T1000 (cell line): ENCODE measurements at places on chromosomes 16 and 17.

DNA sequence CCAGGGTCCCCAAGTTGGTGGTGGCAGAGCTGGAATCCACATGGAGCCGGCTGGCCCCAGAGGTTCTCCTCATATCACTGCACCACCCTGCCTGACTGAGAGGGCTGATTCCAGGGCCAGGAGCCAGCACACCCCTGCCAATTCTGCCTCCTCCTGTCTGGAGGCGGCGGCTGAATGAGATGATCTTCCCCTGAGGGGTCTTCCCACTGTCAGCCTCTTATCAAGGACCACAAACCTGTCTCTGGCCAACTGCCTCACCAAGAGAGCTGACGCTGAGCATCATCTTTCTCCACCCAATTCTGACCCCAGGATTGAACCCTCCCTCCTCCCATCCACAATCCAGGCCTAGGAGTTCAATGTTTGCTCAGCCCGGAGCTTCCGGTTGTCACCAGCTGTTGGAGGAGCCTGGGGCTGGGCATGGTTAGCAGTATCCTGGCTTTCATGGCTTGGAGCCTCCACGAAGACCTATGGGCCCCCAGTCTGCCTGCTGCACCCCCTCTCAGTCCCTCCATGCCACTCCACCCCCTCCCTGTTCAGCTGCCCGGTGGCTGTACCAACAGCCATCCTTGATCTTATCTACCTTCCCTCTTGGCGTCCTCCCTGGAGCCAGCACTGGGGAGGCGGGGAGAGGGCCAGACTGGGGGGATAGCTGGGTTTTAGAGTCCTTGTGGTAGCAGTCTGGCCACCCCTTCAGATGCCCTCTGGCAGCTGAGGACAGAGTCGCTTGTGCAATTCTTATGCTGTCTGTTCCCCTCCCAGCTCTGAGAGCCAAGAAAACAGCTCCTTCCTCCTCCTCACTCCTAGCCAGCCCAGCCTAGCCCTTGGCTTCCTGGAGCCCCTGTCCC, 25.6 kb downstream of the ABCC3 start:
- DNase-seq: no peak

GRCh38 chr17:8101721-8102120, 14.2 kb upstream of the ALOX12B start:
- DNase-seq: no peak

DNA sequence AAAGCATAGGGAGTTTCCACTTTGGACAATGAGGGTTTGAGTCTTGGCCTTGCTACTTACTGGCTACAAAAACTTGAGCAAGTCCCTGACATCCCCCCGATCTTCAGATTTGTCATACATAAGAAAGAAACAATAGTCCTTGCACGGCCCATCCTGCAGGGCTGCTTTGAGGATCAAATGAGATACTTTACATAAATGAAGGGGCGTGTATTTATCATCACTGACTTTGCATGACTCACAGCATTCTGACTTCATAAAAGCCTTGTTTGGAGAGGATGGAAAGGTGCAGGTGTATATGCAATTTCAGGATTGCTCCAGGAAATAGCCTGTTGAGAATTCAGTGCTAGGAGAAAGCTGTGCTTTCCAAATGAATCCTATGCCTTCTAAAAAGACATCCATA, 465.0 kb upstream of the MAF start:
- DNase-seq: no peak

GRCh38 chr17:51200295-51200694, 34.1 kb downstream of the NME2 start:
- DNase-seq: no peak

GRCh38 chr16:88549671-88550245, 20.4 kb upstream of the ZC3H18 start:
- DNase-seq: no peak

DNA sequence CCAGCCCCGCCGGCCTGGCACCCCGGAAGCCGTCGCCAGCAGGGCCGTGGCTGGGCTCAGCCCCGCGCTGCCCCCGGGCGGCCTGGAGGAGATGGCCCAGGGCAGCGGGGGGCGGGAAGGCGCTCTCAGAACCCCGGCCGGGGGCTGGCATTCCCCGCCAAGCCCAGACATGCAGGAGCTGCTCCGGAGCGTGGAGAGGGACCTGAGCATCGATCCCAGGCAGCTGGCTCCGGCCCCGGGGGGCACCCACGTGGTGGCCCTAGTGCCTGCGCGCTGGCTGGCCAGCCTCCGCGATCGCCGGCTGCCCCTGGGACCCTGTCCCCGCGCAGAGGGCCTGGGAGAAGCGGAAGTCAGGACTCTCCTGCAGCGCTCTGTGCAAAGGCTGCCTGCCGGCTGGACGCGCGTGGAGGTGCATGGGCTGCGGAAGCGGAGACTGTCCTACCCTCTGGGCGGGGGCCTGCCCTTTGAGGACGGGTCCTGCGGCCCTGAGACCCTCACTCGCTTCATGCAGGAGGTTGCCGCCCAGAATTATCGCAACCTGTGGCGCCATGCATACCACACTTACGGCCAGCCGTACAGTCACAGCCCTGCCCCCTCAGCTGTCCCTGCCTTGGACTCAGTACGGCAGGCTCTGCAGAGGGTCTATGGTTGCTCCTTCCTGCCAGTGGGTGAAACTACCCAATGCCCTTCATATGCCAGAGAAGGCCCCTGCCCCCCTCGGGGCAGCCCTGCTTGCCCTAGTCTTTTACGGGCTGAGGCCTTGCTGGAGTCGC, 551 bp downstream of the WDR81 start:
- DNase-seq: peak; percentile 69

DNA sequence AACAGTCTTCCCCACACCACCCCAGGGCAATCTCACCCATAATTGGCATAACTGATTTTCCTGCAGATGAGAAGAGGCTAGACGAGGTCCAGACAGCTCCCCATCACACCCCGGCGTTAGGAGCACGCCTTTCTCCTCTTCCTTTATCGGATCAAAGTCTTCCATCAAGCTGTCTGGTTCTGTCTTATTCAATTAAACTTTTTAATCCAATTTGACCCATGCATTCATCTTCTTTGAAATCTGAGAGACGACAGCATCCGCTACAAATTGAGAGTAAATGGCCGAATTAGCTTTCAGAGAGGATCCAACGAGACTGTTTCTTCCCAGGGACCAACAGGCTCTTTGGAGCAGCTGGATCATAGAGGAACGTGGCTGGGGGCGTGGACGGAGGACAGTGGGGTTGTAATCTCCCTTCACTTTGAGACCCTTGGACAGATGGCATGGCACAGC, 44.4 kb upstream of the GPRC5B start:
- DNase-seq: no peak

DNA sequence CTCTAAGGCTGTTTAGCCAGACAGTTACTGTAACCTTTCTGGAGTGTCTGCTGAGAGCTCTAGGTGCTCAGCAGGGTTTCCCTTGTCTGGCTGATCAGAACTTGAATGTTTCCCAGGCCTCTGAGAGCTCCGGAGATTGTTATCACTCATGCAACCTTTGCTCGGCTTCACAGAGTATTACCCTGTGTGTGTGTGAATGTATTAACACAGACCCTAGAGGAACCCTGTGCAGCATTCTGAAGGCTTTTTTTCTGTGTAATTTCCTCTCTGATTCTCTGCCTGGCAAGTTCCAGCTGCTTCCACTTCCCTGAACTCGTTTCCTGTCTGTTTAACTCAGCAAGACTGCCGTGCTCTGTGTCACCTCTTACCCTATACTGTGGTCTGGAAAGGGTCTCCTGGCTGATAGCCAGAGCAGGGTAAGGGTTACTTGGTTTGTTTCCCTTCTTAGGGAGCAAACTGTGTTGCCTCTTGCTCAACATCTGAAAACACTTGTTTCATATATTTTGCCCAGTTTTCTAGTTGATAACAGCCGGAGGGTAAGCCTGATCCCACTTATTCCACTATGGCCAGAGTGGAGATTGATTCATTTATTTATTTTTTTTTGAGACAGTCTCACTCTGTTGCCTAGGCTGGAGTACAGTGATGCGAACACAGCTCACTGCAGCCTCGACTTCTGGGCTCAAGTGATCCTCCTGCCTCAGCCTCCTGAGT, 21.7 kb downstream of the PRMT7 start:
- no peak for DNase-seq

DNA sequence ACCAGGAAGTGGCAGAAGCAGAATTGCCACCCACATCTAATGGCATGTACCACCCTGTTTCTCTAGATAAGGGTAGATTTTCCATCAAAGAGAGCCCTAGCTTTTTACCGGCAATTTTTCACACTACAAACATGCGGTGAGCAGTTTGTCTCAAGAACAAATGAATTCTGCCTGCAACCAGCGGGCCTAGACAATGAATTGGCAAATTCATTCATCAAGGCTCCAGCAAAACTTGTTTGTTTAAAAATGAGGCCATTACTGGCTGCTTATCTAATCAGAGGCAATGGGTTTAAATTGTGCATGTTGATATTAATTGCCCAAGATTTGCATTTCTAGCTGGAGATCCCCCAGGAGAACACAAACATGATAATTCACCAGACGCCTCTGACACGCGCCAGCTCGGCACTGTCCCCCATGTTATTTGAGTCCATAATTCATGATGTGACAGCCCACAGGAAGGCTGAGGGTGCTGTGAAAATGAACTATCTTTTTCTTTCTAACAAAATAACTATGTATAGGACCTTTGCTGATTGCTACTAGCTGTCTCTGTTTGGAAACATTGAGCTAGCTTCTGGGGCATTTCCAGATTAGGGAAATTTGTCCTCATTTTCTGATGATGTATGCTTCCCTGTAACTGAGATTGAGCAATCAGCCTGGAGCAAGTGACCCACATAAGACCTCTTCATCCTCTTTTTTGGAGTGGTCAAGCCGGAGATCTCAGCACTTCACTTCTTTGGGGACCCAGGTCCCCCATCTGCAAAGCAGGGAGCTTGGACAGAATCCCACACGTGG, 80.8 kb downstream of the CNGB1 start:
- no peak for DNase-seq

- DNase-seq: no peak
Measured at GRCh38 chr16:47750371-47750770, 289.2 kb downstream of the PHKB start.

- no peak for DNase-seq
Measured at GRCh38 chr16:61678182-61678581, 358.1 kb downstream of the CDH8 start.

DNA sequence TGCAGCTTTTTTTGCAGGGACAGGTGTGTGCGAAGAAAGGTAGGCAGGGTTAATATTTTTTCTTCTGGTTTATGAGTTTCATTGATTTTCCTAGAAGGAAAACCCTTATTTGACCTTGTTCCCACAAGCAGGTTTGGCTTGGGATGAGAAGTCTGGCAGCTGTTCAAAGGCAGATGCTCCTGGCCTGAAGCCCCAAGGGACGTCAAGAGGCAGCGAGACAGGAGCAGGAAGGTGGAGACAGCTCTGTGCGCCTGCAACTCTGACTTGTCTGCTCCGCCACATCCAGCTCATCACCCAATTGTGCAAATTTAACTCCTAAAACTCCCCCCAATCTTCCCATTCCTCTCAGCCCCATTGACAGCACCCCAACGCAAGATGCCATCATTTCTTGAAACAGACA, 136.8 kb upstream of the XYLT1 start:
- no peak for DNase-seq
